Right ventricle myocardium superior (tissue), 1 donor: ENCODE measurements at places on chromosomes 1 and 21. TPM values are rescaled to one million over a fixed set of nuclear protein-coding genes. Genes with fewer than 3 reads are reported as not detected.
A peak's percentile ranks its signal among the peaks of the same experiment; 100 is the strongest.

DNA sequence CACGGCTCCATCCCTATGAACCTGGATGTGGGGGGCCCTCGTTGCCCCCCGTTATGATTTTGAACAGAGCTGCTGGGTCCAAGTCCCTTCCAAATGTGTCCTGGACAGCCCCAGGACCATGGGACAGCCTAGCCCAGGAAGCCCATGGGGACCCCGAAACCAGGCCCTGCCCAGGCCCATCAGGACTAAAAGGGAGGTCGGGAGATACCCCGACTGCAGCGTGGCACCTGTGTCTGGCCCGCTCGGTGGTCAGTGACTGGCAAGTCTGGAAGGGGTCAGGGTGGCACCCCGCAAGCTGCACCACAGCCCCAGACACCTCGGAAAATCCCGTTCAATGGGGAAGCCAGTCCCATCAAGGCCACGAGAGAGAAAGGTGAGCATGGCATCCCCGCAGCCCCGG is 10.4 kb upstream of the SRARP start:
- no peak for DNase-seq

GRCh38 chr1:56411484-56412180 is 167.7 kb downstream of the PLPP3 start:
- DNase-seq = peak; percentile 52

The OLIG2 gene
- total RNA-seq = not detected

The OTUD7B gene
- total RNA-seq = 23.2 TPM

The VHLL gene
- not detected for total RNA-seq

- DNase-seq = peak; percentile 42
These were observed 8.5 kb upstream of the ARF1 start for GRCh38 chr1:228073857-228074545.

DNA sequence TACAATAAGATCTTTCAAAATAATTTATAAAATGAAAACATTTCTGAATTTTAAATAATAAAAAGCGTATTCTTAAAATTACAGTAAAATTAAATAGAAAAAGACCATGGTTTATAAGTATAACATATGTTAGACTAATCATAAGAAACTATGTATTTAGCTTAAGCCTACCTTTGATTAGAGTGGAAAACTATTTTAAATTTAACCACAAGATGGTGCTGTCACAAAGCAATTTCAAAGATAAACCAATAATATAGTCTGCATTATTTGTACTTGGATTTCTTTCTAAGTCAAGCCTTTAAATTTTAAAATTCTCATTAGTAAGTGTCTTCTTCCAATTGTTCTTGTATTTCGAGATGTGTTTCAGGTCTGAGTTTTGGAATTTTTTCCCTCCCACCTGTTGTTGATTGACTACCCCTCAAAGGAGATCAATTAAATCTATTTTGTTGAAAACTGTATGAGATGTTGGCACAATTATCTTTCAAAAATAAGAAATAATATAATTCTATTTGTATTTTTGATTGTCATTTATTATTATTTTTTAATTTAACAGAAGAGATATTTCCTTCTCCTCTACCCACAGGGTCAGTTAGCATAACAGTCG is 459.8 kb downstream of the KCNT2 start:
- DNase-seq = no peak

GRCh38 chr1:159092036-159092760 is 15.6 kb upstream of the AIM2 start:
- DNase-seq = no peak

DNA sequence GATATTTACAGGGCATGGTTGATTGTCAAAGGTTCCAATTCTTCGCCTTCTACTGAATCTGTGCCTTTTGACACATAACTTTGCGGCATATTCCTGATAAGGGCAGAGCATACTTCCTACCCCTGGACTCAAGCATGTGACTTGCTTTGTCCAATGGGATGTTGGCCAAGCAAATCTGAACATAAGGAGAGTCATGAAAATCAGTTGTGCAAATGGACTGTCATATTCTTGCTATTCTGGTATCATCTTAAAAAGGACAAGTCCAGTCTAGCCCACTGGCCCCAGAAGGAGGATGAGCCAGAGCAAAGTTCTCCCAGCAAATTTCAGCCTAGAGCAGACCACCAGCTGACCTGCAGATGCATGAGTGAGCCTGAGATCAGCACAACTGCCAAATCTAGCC is 41.0 kb upstream of the MUTYH start:
- no peak for DNase-seq

The MTF2 gene
- 8.1 TPM for total RNA-seq

DNA sequence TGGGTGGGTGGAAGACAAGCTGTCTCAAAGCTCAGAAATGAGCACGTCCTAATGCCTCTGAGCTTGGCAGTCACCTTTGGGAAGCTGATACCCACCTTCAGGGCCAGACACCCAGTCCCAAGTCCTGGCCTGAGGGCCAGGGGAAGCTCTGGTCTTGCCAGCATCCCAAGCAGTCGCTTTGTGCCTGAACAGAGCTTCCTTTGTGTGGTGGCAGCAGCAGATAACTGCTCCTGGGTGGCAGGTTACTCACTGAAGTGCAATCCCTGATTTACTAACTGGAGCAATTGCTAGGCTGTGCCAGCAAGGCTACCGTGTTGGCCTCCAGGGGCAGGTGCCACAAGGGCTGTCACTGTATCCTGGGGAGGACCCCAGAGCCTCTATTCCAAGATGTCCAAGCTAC is 40.4 kb upstream of the GRHL3 start:
- DNase-seq = no peak

The ZNF593 gene
- 14.1 TPM for total RNA-seq

GRCh38 chr1:21287905-21288514 is 2.3 kb downstream of the ECE1 start:
- DNase-seq = no peak

The C8B gene
- total RNA-seq = not detected

- DNase-seq = peak; percentile 65
These were observed 189.4 kb upstream of the FGGY start for GRCh38 chr1:59107516-59107915.

GRCh38 chr1:36098650-36099365 is 10.1 kb downstream of the ADPRS start:
- DNase-seq = no peak

The SH3D21 gene
- 1.3 TPM for total RNA-seq

The UBIAD1 gene
- total RNA-seq = 10.1 TPM

- DNase-seq = no peak
These were observed 39.5 kb upstream of the FAM20B start for GRCh38 chr1:178986204-178986603.

- DNase-seq = no peak
These were observed 152.3 kb downstream of the FCRL5 start for GRCh38 chr1:157399984-157400382.
